ENCODE measurements at places on chromosomes 4 and X.

DNA sequence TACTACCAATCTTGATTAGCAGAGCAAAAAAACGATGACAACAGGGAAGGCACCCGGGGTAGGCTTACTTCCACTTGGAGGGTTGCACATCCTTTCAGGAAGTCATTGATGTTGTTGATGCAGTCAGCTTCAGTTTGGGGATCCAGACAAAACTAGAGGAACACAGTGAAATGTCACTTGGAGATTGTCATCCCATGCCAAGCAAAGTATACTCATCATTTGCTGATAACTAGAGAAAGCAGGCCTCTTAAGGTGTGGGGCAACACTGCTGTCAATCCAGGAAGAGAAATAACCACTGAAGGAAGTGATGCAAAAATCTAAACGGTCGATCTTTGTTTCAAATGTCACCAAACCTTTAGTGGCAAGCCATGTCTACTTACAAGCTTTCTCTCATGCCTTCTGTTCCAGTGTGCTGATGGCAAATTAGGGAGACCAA, 1.4 kb downstream of the ARHGEF6 start:
- DNase-seq, result no peak

GRCh38 chr4:141713771-141714445, 77.5 kb downstream of the IL15 start:
- DNase-seq, result no peak

GRCh38 chr4:15451866-15452765, 17.6 kb upstream of the CC2D2A start:
- DNase-seq, result no peak

DNA sequence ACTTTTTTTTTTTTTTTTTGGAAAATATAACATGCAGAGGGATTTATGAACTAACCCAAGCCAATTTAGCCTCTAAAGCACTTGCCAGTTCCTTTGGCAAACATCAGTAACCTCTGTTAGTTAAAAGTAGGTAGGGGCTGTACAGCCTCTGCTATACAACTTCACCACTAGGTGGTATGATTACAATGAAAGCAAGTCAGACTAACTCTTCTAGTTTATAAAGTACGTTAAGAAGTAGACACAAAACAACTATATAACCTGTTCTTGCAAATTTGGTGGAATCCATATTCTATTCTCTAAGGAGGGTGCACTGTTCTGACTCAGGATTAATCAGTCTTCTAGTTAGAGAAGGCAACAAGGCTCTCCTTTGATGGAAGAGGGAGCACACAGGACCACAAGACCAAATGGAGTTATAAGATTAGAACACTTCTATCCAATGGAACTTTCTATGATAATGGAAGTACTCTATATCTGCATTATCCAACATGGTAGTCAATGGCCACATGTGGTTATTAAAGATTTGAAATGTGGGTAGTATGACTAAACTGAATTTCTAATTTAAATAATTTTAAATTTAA, 12.8 kb downstream of the AIMP1 start:
- DNase-seq, result no peak

DNA sequence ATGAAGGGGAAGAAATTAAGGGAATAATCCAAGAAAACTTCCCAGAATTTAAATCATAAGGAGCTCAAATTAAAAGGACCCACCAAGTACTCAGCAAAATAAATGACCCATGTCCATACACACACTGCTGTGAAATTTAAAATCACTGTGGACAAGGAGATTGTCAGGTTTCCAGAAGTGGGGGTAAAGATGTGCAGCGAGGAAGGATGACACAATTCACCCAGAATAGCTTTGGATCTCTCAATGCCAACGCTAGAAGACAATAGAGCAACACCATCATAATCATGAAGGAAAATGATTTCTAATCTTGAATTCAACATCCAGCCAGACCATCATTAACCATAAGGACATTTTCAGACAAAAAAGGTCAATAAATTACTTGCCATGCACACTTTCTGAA, 65.7 kb downstream of the CASK start:
- DNase-seq, result no peak

DNA sequence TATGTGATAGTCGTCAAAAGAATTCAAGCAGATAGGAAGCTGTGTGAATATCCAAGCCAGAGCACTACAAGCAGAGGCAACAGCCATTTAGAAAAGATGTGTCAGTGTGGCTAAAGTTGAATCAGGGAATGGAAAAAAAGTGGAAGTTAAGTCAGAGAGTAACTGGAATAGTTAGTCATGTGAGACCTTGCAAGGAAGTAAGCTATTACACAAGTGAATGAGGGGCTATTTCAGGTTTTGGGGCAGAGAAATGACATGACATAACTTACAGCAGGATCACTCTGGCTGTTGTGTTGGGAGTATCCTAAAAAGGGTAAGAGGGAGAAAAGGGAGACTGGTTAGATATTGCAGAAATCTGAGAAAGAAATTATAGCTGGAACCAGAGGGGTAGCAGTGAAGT, 236.6 kb upstream of the PCDH18 start:
- no peak for DNase-seq

DNA sequence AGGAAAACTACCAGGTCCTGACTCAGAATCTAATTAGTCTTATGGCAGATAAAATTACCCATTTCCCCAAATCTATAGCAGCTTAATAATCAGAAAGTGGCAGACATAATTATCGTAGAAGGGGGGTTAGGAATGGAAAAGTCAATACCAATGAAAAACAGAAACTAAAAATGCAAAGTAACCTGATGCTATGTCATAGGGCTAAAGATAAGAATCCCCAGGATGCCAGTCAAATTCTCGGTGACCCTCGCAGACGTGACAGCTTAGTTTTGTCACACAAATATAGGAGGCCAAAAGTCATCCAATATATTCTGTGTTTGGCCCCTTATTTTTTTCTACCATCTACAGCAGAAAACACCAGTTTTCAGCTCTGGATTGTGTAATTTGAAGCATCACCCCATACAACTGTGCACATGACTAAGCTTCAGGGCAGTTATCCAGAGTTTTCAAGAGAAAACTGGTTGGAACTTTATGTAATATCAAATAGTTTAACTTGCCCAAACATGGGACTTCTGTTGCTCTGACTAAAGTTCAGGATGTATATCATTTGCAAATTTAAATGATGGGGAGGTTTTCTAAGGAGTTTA, 30.9 kb downstream of the RASSF6 start:
- no peak for DNase-seq

DNA sequence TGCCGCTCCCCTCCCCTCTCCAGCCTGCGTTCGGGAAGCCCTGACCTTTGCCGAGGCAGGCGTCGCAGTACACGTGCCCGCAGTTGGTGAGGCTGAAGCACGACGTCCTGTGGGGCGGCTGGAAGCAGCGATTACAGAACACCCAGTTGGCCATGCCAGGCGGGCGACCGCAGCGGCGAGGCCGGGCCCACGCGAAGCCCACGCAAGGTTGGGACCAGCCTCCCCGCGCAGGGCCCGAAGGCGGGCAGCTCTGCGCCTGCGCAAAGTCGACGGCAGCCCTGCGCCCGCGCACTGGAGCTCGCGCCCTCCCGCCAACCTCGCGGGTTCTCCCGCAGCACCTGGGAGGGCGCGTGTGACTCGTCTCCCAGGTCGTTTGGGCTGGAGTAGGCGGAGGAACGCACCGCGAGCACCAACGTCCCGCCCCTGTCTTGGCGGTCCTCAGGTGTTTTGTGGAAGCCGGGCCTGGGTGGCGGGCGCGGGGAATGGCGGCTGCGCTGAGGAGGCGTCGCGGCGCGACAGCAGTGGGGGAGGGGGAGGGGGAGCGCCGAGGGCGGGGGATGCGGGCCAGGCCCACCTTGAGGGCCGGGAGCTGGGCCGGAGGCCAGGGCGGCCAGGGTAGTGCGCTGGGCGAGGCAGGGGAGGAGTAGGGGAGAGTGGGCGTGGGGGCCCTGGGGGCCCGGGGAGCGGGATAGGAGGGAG, at the start of gene RNF212:
Gene RNF212, minus strand, starts transcription at position 254 of the 699 bp plus-strand sequence. Its CDS starts 100 bp downstream, at position 154.
- DNase-seq, result no peak

GRCh38 chr4:145345401-145345800, 136.3 kb upstream of the SMAD1 start:
- no peak for DNase-seq

- DNase-seq, result no peak
Measured at GRCh38 chr4:30094887-30095286, 625.3 kb upstream of the PCDH7 start.

DNA sequence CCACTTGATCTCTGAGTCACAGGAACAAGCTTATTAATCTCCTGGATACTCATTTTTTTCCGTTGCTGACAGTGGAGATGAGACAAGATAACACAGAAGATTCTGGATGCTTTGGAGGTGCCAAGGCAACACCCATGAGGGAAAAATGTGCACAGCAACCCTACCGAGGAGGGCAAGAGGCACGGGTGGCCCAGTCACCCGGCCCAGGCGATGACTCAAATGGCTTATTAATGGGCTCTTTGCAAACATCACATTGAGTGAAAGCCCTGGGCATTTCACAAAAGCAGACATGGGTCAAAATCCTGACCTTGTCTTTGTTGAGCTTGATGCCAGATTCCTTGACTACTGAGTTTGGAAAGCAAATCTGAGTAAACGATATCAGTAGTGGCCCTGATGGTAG, 315.1 kb downstream of the STK32B start:
- DNase-seq, result no peak

GRCh38 chrX:10230222-10230621, 73.4 kb downstream of the CLCN4 start:
- DNase-seq, result no peak

GRCh38 chrX:115592997-115593734, 32.2 kb downstream of the PLS3 start:
- no peak for DNase-seq

DNA sequence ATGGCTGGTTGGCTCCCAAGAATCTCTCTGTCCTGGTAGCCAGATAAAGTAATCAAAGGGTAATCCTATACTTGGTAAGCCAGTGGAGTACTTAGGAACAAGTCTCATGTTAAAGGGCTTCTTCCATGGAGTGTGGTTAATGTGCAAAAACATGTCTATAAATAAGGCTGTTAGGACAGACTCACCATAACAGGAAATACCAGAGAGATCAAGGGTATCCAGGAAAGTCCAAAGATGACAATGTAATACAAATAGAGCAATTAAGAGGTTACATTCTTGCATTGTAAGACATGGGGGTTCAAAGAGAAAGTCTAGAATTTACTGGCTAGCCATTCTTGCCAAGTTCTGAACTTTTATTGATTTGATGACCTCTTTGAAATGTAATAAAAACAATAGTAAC, 61.9 kb upstream of the ZCCHC13 start:
- DNase-seq, result no peak

- no peak for DNase-seq
Measured at GRCh38 chr4:147821555-147821954, 89.7 kb downstream of the ARHGAP10 start.

DNA sequence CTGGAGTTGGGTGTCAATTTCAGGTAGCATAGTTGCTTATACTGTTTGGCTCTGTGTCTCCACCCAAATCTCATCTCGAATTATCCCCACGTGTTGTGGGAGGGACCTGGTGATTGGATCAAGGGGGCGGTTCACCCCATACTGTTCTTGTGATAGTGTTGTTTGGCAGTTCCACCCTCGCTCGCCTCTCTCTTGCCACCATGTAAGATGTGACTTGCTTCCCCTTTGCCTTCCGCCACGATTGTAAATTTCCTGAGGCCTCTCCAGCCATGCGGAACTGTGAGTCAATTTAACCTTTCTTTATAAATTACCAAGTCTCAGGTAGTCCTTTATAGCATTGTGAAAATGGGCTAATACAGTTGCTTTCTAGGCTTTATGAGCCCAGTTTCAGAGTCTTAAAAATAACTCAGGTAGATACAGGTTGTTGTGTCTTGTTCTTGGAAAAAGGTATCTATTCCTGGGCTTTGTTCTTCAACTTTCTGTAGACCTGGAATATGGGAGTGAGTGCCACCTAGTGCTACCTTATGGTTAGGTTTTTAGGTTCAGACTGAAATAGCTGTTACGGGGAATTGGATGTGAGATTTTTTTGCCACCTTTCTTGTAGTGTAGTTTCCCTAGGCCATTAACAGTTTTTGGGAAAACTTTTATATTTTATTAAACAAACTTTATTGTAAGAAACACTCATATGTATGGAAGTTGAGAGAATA, 15.6 kb downstream of the PGK1 start:
- no peak for DNase-seq

GRCh38 chrX:44042116-44042515, 68.9 kb upstream of the NDP start:
- DNase-seq, result no peak

GRCh38 chr4:70023218-70023617, 5.0 kb upstream of the HTN3 start:
- no peak for DNase-seq

Measured in mucosa of gallbladder (tissue), 1 donor.